Astrocyte (in vitro differentiated cells and primary cell): ENCODE measurements at places on chromosomes 7 and 10.
A peak's percentile ranks its signal among the peaks of the same experiment; 100 is the strongest.

DNA sequence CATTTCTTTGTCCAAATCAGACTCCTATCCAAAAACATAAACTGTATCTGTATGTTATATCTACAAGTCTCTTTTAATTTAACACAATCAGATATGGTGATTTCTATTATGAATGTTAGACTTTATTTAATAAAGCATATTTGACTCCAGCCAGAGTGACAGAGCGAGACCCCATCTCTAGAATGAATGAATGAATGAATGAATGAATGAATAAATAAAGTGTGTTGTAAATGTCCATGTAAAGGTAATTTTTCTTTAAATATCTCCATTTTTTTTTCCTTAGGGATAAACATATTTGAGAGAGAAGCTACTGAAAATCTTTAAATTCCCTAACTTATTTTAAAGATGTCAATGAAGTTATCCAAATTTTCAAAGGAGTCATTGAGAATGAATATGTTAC lies 18.1 kb upstream of the ALDH18A1 start:
- no peak for DNase-seq

- no peak for DNase-seq
Measured at GRCh38 chr10:117488004-117488403, 54.5 kb upstream of the EMX2 start.

DNA sequence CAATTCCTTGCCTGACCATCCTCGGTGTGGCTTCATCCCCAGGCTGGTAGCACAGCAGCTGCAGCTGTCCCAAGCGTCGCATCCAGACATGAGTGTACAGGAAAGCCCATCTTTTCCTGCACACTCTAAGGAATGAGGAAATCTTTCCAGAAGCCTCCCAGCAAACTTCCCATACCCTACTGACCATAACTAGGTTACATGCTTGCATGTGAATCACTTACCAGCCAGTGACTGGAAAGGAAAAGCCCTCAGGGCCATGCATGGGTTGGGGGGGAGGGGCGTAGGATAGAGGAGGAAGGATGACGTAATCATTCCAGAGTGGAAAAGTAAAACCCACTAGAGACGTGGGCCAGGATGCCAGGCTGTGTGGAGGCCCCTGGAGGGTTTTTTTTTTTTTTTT lies 18.9 kb upstream of the ZNF212 start:
- DNase-seq = peak; percentile 54

DNA sequence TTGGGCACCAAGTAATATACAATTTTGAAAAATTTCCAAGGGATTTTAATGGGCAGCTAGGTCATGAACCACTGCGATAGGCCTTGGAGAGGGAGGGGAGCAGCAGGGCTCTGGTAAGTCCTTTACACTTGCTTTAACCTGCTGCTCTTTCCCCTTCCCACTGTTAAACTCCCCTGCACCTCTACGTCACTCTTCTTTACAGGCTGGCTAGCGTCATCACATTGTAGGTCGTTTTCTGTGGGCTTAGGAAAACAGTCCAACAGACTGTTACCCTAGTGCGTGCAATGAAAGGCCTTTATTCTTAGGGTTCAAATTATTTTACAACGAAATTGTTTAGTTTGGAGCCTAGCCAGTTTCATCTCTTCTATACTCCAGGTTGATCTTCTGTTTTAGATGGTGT lies 235.7 kb downstream of the AUTS2 start:
- DNase-seq = no peak

- DNase-seq = peak; percentile 39
Measured at GRCh38 chr10:73585327-73585726, 5.8 kb downstream of the USP54 start.

DNA sequence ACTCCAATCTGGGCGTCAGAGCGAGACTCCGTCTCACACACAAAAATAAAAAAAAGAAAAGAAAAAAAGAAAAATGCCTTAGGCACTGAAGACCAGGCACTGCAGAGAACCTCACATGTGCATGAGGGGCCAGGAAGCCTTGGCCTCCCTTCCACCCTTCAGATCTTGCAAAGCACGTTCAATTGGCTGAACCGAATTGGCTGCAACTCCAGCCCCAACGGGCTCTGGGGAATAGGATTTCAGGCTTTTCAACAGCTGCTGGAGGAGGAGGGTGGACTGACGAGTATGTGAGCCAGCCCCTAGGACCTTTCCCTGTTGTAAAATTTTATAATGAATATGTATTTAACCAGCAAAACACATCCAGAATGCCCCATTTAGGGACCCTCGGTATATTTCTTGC lies 16.7 kb downstream of the TMEM120A start:
- no peak for DNase-seq

GRCh38 chr10:83178526-83178925 lies 960.8 kb upstream of the GHITM start:
- no peak for DNase-seq

- peak; percentile 70 for DNase-seq
Measured at GRCh38 chr10:48634198-48634983, 29.5 kb upstream of the ARHGAP22 start.

DNA sequence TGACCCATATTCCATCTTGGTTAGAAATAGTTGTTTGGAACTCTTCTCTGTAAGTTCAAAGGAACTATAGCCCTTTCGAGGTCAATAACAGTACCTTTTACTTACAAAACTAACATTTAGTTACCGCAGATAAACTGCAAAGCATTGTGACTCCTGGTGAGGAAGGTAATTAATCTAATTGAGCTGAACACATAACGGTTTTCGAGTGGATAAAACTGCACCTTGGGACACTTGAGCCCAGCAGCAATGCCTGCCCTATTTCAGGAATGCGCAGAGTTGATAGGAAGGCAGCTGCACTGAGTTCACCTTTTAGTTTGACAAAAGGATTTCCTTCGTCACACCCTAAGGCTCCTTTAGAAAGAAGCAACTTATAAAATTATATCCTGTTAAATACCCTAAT lies 75.4 kb downstream of the JAZF1 start:
- DNase-seq = no peak

- DNase-seq = peak; percentile 49
Measured at GRCh38 chr10:70758757-70759514, 26.2 kb downstream of the TBATA start.

DNA sequence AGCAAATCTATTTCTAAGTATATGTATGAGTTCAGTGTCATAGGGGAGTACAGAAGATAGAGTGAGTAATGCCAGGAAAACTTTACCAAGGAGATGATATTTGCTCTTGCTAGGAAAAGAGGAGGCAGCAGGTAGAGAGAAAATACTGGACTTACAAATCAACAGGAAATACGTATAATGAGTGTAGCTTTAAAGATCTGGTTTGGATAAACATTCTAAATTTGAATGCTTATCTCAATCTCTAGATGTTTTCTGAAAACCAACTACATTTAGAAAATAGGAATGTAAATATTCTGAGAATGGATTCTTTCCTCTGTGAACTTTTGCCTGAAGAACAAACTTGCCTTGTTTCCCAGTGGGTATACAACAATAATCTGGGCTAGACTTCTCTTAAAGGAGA lies 46.9 kb upstream of the GNAI1 start:
- no peak for DNase-seq

DNA sequence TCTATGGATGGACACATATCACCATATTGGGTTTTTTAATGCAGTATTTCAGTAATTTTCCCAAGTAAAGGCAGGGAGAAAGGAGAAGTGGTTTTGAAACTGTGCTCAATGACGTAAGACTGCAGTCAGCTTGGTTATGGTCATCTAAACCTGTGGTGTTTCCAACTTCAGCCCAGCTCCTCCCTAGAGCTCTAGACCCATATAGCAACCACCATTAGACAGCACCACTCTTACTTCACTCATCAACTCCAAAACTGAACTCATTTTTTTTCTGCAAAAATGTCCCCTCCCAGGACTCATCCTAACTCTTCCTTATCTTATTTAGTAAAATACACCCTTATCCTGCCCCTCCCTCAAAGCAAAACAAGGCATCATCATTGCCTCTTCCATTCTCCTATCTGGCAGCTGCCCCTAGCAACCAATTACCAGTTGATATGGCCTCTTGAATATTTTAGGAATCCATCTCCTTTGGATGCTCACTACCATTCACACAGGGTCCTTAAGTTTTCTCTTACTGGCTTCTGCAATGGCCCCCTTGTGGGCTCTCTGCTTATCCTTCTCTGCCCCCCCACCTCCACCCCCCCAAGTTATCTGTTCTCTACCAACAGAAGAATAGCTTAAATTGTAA lies 1.5 kb upstream of the RALA start:
- DNase-seq = peak; percentile 50

- peak; percentile 59 for DNase-seq
Measured at GRCh38 chr10:128064970-128065580, 61.1 kb downstream of the MKI67 start.

GRCh38 chr10:67606572-67606971 lies 89.4 kb downstream of the CTNNA3 start:
- peak; percentile 95 for DNase-seq

DNA sequence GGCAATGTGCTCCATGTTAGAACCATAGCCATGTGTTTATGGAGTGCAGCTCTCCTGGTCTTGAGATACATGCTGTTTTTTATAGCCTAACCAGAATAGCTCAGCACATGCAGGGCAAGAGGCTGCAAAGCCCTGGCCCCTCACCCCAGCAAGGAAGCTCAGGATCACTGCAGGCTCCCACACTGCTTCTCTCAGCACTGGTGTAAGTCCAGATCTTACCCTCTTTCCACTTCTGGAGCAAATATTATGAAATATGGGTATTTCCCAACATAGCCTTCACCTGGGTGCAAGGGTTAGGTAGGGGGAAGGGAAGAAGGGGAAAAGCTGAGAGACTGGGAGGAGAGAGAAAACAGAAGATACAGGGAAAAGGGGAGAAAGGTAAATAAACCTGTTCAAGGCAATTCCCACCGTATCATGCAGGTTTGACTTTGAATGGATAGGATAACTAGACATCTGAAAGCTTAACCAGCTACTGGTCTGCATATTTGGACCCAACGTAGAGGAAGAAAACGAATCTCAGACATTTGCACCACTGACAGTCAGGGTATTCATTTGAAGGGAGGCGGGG lies 19.7 kb downstream of the SKIDA1 start:
- no peak for DNase-seq

- DNase-seq = peak; percentile 77
Measured at GRCh38 chr10:35218339-35218955, 91.8 kb downstream of the CREM start.

GRCh38 chr7:142436601-142437000 lies 178.7 kb upstream of the PRSS58 start:
- peak; percentile 8 for DNase-seq

DNA sequence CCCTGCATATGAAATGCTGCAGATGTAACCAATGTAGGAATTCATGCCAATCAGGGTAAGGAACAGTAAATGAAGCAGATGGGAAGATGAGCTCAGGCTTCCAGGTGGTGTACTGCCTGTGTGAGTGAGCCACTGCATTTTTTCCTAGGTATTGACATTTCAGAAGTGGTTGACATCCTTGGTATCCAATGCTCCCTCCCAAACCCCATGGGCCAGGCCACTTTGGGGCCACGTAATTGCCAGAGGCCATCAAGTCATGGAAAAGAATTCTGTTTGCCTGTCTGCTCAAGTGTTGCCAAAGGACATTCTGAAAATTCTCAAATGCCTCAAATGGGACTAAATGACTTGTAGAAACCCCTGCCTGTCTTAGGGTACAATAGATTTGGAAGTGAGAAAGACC lies 384.6 kb downstream of the GATA3 start:
- no peak for DNase-seq

DNA sequence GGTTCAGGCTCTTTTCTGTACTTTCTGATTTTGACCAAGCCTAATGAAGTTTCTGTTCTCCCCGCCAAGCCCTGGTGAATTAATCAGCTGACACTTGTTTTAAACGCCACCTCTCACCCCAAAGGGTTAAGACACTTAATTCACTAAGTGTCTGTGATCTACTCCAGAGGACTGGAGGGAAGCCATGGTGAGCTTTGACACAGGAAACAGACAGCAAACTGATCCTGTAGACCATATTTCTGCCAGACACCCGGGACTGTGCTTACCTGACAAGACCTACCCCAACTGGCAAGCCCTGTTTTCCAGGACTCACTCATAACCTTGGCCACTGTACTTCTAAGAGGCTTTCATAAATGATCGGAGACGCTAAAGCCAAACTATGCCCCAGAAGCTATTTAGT lies 126.0 kb downstream of the STRA8 start:
- DNase-seq = no peak

GRCh38 chr10:107081644-107082043 lies 82.9 kb downstream of the SORCS1 start:
- no peak for DNase-seq

DNA sequence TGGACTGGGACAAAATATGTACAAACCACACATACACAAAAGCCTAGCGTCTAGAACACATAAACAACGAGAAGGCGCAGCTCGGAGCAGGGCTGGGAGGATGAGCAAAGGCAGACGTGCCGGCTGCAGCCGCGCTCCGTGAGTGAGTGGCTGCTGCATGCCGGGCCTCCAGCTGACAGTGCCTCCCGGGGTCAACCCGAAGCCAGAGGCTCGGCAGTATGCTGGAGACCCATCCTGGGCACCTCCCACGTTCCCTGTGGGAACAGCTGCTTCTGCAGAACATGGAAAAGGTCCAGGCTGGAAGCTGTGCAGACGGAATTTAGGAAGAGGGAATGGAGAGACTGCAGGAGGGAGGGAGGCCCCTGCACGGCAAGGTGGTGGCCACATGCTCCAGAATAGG lies 3.6 kb upstream of the GPR146 start:
- no peak for DNase-seq

DNA sequence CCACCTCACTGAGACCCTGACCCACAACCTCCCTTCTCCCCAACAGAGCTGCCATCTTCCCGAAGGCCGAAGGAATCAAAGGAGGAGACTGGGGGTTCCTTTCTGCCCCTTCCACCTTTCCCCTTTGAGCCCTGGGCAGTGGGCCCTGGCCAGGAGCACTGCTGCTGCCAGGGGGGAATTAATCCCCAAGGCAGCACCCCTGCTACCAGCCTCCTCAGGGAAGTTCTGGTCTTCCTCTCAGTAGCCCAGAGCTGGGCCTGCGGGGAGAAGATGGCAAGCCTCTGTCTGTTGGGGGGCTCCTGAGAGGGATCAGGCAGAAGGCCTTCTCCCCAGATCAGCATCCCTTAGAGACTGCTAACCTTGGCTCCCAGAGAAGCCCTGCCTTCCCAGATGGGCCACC lies 25.5 kb downstream of the DPCD start:
- no peak for DNase-seq

- DNase-seq = no peak
Measured at GRCh38 chr10:129771576-129771975, 192.5 kb downstream of the EBF3 start.

DNA sequence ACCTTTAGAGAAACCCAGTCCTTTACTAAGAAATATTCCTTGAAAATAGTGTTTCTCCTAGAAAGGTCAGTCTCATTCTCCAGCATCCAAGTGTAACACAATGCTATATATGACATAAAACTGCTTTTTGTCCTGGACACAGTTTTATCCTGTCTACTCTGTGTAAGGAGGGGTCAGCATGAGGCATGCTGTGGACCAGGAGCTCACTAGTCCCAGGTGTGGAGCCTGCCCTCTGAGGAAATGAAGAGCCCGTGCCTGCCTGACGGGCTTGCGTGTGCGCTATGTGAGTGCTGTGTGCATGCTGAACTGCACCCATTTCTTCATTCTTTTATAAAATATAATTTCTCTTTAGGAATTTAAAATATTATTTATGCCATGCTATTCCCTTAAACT lies 182.8 kb upstream of the CDCA7L start:
- DNase-seq = no peak
